ENCODE measurements at places on chromosomes 16 and 17.
A peak's percentile ranks its signal among the peaks of the same experiment; 100 is the strongest.

DNA sequence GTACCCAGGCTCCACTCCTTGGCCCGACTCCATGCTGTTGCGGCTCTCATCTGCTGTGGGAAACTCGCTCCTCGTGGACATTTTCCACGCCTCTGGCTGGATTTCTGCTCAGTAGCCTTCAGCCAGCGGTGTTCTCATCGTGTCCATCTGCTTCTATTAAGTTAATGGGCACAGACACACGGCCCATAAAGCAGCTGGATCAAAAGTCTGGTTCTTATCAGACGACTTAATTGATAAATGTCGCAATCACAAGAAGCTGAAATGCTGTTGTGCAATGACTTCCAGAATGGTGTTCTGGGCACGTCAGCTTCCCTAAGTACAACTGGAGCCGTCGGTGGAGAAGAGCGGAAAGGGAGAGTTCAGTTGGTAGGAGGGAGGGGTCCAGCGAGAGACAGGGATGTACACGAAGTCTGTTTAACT, 211.7 kb upstream of the CHMP6 start:
- no peak for DNase-seq

DNA sequence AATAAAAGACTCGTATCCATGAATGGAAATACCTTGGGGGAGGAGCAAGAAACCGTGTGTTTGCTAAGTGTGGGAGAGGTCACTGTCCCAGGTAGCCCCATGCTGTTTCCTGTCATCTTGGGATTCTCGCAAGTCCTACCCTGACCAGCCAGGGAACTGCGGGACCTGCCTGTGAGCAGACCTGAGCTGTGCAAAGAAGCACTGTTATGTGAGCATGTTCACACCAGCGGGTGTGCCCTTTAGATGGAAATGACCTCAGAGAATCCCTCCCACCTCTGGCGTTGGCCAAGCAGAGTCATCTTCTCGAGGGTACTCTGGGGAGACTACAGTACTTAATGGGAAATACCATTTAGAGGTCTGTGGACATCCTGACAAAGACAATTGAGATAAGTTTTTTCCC, 127.0 kb upstream of the MON1B start:
- no peak for DNase-seq

DNA sequence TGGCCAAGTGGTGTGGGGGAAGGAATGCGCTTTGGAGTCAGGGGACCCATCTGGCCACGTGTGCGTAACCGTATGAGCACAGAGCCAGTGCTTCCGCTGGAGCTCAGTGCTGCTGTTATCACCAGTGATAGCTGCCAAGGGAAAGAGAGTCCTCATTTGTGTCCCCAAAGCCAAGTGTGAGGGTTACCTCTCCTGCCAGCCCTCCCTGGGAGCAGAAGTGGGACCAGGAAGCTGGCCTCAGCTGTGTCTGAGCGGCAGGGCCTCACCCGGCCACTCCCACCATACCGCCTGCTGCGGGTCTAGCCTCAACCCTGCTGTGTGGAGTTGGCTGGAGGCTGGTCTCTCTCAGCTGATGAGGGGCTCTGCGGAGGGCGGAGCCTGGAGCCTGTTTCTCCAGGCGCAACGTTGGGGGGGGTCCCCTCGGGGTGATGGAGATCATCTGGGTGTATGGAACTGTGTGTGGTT, 44.5 kb downstream of the MEAK7 start:
- no peak for DNase-seq

DNA sequence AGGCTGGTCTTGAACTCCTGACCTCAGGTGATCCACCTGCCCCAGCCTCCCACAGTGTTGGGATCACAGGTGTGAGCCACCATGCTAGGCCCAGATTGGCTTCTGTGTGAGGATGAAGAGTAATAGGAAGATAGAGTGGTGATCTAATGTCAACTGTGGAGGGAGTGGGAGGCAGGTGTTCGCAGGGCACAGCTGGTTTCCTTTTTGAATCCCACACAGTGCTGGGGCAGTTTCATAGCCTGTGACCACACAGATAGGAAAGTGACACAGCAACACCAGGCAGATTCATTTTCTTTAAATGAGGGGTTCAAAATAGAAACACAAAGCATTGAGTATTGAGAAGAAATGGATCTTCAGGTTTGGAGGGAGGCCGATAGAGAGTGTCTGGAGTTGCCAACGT, 540.3 kb downstream of the WWOX start:
- peak; percentile 27 for DNase-seq

GRCh38 chr17:6755731-6756184, at the start of gene XAF1:
XAF1 (plus strand) TSS chr17:6756046; CDS start chr17:6756079, 33 bp downstream.
- peak; percentile 58 for DNase-seq

- no peak for DNase-seq
Observed at GRCh38 chr16:11547118-11547916, 39.4 kb downstream of the LITAF start.

GRCh38 chr17:33024688-33025486, 33.2 kb downstream of the SPACA3 start:
- no peak for DNase-seq

DNA sequence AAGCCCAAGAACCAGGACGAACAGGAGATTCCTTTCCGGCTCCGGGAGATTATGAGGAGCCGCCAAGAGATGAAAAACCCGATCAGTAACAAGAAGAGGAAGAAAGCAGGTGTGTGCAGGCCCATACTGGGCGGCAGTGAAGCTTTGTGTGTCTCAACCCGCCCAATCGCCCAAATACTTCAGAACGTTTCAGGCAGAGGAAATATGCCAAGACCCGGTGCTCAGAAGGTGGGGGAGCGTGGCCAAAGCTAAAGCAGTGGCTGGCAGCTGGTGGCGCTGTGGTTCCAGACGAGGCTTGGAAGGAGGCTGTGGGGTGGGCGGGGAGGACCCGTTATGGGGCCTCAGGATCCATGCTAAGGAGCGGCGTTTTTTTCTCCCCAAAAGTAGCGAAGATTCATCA, 1.2 kb downstream of the CCDC137 start:
- no peak for DNase-seq

GRCh38 chr17:28274591-28275265, 44.3 kb upstream of the TMEM97 start:
- no peak for DNase-seq

- DNase-seq = no peak
Observed at GRCh38 chr17:38563362-38564253, 42.1 kb downstream of the SRCIN1 start.

- no peak for DNase-seq
Observed at GRCh38 chr17:69445132-69445531, 30.6 kb downstream of the MAP2K6 start.

DNA sequence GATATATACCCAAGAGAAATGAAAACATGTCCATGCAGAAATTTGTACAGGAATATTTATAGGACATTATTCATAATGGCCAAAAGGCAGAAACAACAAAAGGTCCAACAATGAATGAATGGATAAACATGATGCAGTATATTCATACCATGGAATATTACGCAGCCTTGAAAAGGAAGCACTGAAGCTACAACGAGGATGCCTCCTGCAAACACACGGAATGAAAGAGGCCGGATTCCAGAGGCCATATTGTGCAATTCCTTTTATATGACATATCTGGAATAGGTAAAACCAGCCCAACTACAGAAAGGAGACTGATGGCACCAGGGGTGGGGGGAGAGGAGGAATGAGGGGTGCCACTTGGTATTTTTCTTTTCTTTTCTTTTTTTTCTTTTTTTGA, 14.5 kb upstream of the CHMP6 start:
- no peak for DNase-seq

- DNase-seq = no peak
Observed at GRCh38 chr17:11565591-11565990, 32.7 kb upstream of the DNAH9 start.

GRCh38 chr17:70070305-70071027, 4.6 kb upstream of the KCNJ16 start:
- no peak for DNase-seq

- DNase-seq = no peak
Observed at GRCh38 chr16:72862090-72862489, 185.8 kb downstream of the ZFHX3 start.

DNA sequence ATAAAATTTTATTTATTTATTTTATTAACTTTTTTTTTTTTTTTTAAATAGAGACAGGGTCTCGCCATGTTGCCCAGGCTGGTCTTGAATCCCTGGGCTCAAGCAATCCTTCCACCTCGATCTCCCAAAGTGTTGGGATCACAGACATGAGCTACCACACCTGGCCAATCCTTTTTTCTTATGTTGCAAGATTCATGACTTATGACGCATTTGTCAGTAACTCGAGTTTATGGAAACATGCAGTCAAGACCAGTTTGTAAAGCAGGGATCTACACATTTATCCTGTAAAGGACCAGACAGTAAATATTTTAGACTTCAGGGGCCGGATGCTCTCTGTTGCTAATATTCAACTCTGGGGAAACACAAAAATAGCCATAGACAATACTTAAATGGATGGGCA, 9.4 kb upstream of the MAP2K6 start:
- DNase-seq = no peak

- DNase-seq = no peak
Observed at GRCh38 chr16:23506606-23506994, 3.7 kb downstream of the GGA2 start.

- DNase-seq = no peak
Observed at GRCh38 chr17:63246344-63246743, 199.8 kb downstream of the CYB561 start.

- DNase-seq = no peak
Observed at GRCh38 chr17:42358434-42358833, 29.8 kb downstream of the STAT3 start.

GRCh38 chr17:19332371-19333131, 30.0 kb downstream of the B9D1 start:
- peak; percentile 32 for DNase-seq

DNA sequence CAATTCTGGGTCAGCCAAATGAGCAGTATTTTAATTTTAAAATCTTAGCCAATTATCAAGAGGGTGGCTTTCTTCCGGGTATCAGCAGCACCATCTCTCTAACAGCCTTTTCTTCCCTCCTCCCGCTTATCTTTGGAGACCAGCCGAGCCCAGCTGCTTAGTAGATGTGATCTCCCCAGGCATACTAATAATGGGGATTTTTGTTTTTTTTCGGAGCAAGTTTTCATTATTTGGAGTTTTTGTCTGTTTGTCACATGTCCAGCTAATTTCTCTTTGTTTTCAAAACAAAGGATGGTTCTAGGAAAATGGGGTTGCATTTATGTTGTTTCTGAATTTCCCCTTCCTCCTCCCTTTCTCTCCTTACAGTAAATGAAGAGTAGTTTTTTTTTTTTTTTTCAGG, 170.5 kb upstream of the MPHOSPH6 start:
- no peak for DNase-seq

GRCh38 chr17:27216836-27217235, 77.1 kb upstream of the WSB1 start:
- no peak for DNase-seq

DNA sequence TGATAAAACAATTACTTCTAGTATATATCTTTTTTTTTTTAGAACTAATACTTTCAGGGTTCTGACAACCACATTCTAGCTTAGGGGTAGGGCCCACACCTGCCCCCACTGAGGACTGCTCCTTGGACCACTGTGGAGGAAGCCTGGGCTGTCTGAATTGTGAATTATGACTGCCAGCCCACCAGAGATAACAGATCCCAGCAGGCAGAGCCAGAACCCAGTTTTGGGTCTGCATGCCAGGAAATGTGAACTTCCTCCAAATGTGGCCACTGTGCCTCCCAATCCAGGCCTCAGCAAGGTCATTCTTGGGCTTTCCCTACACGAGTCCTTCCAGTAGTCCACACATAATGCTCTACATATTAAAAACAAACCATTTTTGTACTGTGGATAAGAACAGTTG, 15.9 kb downstream of the VEZF1 start:
- no peak for DNase-seq

GRCh38 chr16:57145046-57146021, 40.5 kb downstream of the PSME3IP1 start:
- DNase-seq = no peak

- DNase-seq = no peak
Observed at GRCh38 chr17:77204536-77204935, 63.8 kb downstream of the SEC14L1 start.

DNA sequence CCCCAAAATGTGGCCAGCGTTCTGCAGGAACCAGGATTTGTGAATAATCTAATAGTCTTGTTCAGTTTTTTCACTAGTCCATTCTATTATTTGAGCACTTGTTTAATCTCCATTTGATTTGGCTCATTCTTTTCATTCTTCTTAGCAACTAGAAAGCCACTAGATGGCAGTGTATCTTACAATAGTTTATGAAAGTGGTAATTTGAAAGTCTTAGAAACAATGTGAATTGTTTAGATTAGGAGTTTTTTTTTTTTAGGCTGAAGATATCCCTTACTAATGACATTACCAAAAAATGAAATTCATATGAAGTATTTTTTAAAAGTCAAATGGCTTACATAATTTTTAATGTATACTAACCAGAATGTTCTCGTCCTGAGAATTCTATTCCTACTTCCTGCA, 6.7 kb downstream of the ERI2 start:
- DNase-seq = no peak

GRCh38 chr17:42692489-42692888, 10.2 kb downstream of the CNTNAP1 start:
- no peak for DNase-seq

GRCh38 chr17:80790981-80791742, 200.5 kb upstream of the CHMP6 start:
- no peak for DNase-seq

DNA sequence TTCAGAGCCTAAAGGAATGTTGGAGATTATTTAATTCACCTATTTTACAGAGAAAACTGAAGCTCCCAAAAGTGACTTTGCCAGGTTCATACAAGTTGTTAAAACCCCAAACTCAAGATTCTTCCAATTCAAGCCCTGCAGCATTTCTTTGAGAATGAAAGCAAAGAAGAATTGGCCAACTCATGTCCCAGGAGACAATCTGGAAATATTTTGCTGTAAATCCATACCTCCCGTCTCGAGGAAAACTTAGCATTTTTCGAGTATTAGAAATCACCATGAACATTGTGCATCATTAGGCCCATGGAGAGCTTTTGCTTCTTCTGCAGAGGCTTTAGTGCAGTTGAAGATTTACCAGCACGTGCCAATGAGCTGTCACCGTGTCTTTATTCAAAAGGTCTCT, 176.4 kb upstream of the KCNJ16 start:
- DNase-seq = no peak

DNA sequence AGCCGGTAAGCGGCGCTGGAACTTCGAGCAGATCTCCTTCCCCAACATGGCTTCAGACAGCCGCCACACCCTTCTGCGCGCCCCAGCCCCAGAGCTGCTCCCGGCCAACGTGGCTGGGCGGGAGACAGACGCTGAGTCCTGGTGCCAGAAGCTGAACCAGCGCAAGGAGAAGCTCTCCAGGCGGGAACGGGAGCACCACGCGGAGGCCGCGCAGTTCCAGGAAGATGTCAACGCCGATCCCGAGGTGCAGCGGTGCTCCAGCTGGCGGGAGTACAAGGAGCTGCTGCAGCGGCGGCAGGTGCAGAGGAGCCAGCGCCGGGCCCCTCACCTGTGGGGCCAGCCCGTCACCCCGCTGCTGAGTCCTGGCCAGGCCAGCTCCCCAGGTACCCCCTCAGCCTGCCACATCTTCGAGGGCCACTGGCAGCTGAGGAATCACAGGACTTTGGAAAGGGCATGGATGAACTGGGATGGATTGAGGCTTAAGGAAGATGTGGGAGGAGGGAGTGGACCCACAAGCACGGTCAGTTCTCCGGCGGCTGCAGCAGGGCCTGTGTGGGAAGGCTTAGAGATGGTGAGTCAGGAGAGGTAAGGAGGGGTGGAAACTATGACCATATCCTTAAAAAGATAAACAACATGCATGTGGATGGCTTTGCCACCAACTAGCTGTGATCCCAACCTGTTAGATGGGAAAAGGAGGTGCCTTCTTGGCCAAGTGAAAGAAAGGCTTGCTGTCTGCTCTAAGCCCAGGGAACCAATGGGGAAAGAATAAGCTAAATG, 3.4 kb upstream of the LLGL2 start:
- DNase-seq = no peak
